ENCODE measurements at places on chromosomes 6 and 20. TPM values are rescaled to one million over a fixed set of nuclear protein-coding genes. Genes with fewer than 3 reads are reported as not detected.

- H3K27me3 ChIP-seq: peaks cover 25% of the 10 kb centered on the region
- H3K36me3 ChIP-seq: peaks cover 22% of the 10 kb centered on the region
- DNase-seq: no peak
- no peak overlapping the region for H3K4me3 ChIP-seq
Observed at GRCh38 chr6:15510536-15511247, 152.1 kb downstream of the DTNBP1 start.

DNA sequence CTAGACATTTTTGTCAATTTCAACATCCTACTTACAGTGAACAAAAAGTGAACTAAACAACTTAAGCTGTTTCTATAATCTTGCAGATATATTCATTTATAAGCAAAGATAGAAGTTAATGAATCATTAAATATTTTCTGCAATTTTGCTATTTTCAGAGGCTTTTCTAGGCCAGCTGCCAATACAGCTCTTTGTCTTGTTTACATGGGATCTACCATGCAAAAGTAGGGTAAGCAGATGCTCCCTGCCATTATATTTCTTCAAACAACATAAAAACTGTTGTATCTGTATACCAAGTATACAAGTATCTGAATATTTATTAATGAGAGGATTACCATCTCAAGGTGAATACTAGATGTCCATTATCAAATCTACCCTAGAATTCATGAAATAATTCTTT lies 15.4 kb downstream of the PNISR start:
- no peak overlapping the region for H3K4me3 ChIP-seq
- H3K27me3 ChIP-seq: no peaks in the 10 kb centered on the region
- peaks cover 56% of the 10 kb centered on the region for H3K4me1 ChIP-seq
- peaks cover 40% of the 10 kb centered on the region for H3K36me3 ChIP-seq
- no peak for DNase-seq
- H3K27ac ChIP-seq: no peak overlapping the region

DNA sequence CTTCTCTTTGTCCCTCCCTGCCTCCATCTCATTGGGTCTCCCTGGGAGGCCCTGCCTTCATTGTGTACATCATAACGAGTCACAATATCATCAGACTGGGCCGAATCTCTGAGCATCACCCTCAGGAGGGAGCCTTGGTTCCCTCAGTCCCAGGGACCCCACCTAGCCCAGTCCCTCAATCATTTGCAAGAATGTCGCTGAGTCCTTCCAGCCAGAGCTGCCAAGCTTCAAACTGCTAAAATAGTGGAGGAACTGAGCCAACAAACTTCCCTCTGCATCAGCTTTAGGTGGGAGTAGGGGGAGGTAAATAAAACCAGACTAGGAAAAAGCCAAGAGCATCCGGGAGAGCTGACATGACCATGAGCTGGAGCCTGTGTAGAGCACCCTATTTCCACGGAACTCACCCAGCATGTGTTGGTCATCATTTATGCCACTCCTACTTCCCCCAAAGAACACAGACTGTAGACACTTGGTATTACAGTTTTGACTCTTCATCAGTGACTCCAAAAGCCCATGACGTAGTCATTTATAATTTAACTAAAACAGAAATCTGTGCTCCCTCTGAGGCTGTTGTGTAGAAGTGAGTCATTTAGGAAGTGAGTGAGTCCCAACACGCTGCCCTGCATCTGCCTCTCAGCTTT lies 28.8 kb upstream of the IL17A start:
- H3K27me3 ChIP-seq: peaks cover 15% of the 10 kb centered on the region
- H3K27ac ChIP-seq: no peak overlapping the region
- no peaks in the 10 kb centered on the region for H3K36me3 ChIP-seq
- H3K4me1 ChIP-seq: peaks cover 17% of the 10 kb centered on the region

DNA sequence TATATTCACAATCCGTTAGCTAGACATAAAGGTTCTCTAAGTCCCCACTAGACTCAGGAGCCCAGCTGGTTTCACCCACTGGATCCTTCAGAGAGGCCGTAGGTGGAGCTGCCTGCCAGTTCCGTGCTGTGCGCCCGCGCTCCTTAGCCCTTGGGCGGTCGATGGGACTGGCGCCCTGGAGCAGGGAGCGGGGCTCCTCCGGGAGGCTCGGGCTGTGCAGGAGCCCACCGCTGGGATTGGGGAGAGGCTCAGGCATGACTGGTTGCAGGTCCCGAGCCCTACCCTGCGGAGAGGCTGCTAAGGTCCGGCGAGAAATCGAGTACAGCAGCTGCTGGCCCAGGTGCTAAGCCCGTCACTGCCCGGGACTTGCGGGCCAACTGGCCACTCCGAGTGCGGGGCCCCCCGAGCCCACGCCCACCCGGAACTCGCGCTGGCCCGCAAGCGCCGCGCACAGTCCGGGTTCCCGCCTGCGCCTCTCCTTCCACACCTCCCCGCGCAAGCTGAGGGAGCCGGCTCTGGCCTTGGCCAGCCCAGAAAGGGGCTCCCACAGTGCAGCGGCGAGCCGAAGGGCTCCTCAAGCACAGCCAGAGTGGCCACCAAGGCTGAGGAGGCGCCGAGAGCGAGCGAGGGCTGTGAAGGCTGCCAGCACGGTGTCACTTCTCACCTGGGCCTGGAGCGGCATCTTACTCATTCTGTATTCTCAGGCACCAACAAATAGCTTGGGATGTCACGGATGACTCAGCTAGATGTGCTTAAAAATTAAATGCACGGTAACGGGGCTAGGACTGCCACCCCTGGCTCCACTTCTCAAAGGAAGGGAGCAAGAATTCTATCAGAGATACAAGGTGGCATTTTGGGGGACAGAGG lies 44.1 kb downstream of the IRF4 start:
- H3K27ac ChIP-seq: no peak overlapping the region
- no peaks in the 10 kb centered on the region for H3K27me3 ChIP-seq
- peak overlapping the region; percentile 15 for H3K4me3 ChIP-seq
- DNase-seq: no peak

- no peaks in the 10 kb centered on the region for H3K27me3 ChIP-seq
- DNase-seq: no peak
- H3K27ac ChIP-seq: peak overlapping the region; percentile 56
- H3K4me1 ChIP-seq: peaks cover 55% of the 10 kb centered on the region
Observed at GRCh38 chr6:132494954-132495353, 18.0 kb downstream of the STX7 start.

GRCh38 chr20:59013031-59013951 lies 5.9 kb upstream of the TUBB1 start:
- no peak overlapping the region for H3K27ac ChIP-seq
- H3K4me1 ChIP-seq: peaks cover 33% of the 10 kb centered on the region
- H3K36me3 ChIP-seq: peaks cover 8% of the 10 kb centered on the region
- H3K4me3 ChIP-seq: no peak overlapping the region
- H3K27me3 ChIP-seq: peaks cover 3% of the 10 kb centered on the region

GRCh38 chr20:10857352-10858070 lies 183.7 kb upstream of the JAG1 start:
- H3K27ac ChIP-seq: no peak overlapping the region
- H3K27me3 ChIP-seq: peaks cover 1% of the 10 kb centered on the region
- H3K36me3 ChIP-seq: no peaks in the 10 kb centered on the region
- H3K4me1 ChIP-seq: no peaks in the 10 kb centered on the region
- no peak for DNase-seq
- H3K4me3 ChIP-seq: no peak overlapping the region

DNA sequence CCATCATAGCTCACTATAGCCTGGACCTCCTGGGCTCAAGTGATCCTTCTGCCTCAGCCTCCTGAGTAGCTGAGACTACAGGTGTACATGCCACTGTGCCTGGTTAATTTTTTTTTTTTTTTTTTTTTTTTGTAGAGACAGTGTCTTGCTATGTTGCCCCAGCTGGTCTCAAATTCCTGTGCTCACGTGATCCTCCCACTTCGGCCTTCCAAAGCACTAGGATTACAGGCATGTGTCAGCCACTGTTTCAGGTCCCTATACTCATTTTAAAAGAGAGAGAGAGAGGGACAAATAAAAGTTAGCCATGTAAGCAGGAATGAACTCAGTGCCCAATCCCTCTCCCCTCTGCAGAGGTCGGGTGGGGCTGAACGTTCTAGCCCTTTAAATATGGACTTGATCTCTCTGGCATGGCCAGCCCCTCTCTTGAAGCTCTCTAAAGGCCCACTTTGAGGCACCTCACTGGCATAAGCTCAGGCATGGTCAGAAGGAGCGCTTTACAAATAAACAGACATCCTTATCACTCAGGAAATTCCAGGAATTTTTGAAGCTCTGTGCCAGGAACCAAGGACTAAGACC lies 9.0 kb upstream of the SERPINB1 start:
- H3K27ac ChIP-seq: no peak overlapping the region
- no peak for DNase-seq
- no peak overlapping the region for H3K4me3 ChIP-seq

- H3K27ac ChIP-seq: no peak overlapping the region
- H3K4me3 ChIP-seq: no peak overlapping the region
- H3K27me3 ChIP-seq: no peaks in the 10 kb centered on the region
- peaks cover 4% of the 10 kb centered on the region for H3K36me3 ChIP-seq
Observed at GRCh38 chr6:158506601-158507000, 53.3 kb upstream of the TMEM181 start.

DNA sequence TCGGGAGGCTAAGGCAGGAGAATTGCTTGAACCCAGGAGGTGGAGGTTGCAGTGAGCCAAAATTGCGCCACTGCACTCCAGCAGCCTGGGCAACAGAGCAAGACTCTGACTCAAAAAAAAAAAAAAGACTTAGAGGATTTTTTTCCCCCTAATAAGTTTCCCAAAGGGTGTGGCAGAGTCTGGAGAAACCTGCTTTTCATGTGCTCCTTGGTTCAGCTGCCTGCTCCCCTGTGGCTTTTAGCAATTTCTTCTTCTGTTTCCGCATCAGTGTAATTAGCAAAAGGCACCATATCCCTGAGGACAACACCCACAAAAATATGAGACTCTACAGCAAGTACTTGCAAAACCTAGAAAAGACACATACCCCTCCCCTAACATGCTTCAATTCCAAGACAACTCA lies 28.6 kb upstream of the ZNF133 start:
- H3K27me3 ChIP-seq: peaks cover 2% of the 10 kb centered on the region
- H3K36me3 ChIP-seq: no peaks in the 10 kb centered on the region
- no peak for DNase-seq
- no peak overlapping the region for H3K4me3 ChIP-seq

- no peak for DNase-seq
- H3K27me3 ChIP-seq: peaks cover 2% of the 10 kb centered on the region
- H3K4me1 ChIP-seq: peaks cover 16% of the 10 kb centered on the region
- peak overlapping the region; percentile 55 for H3K27ac ChIP-seq
- peaks cover 38% of the 10 kb centered on the region for H3K36me3 ChIP-seq
Observed at GRCh38 chr6:42251500-42251899, 33.8 kb upstream of the MRPS10 start.

GRCh38 chr6:168962886-168963285 lies 290.8 kb downstream of the THBS2 start:
- H3K4me1 ChIP-seq: no peaks in the 10 kb centered on the region
- no peak overlapping the region for H3K4me3 ChIP-seq
- H3K27me3 ChIP-seq: no peaks in the 10 kb centered on the region
- DNase-seq: no peak
- no peak overlapping the region for H3K27ac ChIP-seq

DNA sequence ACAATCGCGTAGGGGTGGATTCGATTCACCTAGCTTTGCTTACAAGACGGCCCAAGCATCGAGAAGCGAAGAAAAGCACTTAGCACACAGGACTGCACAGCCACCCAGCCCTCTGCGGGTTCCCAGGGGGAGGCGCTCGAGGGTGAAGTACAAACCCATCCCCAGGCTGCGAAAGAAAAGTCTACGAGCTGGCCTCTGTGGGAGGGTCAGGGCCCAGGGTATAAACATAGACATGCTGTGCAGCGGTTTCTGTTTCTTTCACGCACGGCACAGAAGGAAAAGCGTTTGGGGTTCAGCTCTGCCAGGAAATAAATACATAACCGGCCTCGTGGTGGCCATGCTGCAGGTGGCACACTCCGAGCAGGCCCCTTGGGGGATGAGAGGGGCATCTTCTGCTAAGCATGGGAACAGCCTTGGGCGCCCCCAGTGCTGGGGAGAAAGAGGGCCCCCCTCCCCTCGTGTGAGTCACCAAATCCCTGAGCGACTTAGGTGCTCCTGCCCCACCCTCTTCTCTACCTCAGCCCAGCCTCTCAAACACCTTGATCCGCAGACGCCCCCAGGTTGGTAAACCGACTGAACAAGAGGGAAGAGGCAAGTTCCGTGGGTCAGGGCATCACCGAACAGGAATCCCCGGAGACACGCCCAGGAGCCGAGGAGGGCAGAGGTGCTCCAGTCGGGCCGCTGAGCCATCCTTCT lies 91.6 kb upstream of the RIPOR2 start:
- peaks cover 6% of the 10 kb centered on the region for H3K36me3 ChIP-seq
- H3K27me3 ChIP-seq: peaks cover 1% of the 10 kb centered on the region
- peak overlapping the region; percentile 61 for H3K4me3 ChIP-seq
- peak overlapping the region; percentile 51 for H3K27ac ChIP-seq
- peak; percentile 58 for DNase-seq
- peaks cover 33% of the 10 kb centered on the region for H3K4me1 ChIP-seq

DNA sequence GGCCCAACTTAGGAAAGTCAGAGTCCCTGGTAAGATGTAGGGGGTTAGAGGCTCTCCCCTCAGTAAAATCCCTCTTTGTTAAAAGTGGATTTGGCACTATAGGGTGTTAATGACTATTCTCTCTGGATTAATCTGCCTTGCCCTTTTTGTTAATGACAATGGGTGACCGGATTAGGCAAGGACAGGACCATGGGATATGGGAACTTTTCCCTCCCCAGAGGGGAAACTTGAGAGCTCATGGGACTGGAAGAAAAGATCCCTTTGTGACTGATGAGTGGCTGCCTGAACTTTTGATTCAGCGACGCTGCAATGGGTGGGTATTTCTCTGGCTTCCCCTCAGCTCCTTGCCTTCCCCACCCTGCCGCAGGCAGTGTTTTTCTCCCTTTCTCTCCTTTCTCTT lies 12.2 kb upstream of the TAAR9 start:
- no peak overlapping the region for H3K27ac ChIP-seq
- no peaks in the 10 kb centered on the region for H3K36me3 ChIP-seq
- H3K4me1 ChIP-seq: peaks cover 2% of the 10 kb centered on the region
- DNase-seq: no peak
- H3K27me3 ChIP-seq: peaks cover 10% of the 10 kb centered on the region

DNA sequence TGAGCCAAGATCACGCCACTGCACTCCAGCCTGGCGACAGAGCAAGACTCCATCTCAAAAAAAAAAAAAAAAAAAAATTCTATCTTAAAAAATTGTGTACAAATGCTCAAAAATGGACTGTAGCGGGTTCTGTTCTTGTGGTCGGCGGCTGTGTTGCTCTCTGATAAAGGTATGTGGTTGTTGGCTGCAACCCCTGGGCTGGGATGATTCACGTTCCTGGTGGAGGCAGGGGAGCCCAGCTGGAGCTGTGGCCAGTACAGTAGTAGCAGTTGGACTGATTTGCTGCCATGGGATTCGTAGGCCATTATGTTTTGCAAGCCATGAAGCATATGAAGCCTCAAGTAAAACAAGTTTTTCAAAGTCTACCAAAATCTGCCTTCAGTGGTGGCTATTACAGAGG lies 22.3 kb downstream of the MDN1 start:
- no peak overlapping the region for H3K4me3 ChIP-seq
- peaks cover 11% of the 10 kb centered on the region for H3K36me3 ChIP-seq
- no peak overlapping the region for H3K27ac ChIP-seq
- H3K4me1 ChIP-seq: peaks cover 27% of the 10 kb centered on the region
- H3K27me3 ChIP-seq: no peaks in the 10 kb centered on the region

The ZC3H12D gene
- not detected for polyA plus RNA-seq

The HSPA12B gene
- polyA plus RNA-seq: not detected

The OOEP gene
- not detected for polyA plus RNA-seq

The DDO gene
- polyA plus RNA-seq: not detected

All from immature natural killer cell (primary cell).